GM13977 (cell line): ENCODE measurements at places on chromosomes 7 and 10.

DNA sequence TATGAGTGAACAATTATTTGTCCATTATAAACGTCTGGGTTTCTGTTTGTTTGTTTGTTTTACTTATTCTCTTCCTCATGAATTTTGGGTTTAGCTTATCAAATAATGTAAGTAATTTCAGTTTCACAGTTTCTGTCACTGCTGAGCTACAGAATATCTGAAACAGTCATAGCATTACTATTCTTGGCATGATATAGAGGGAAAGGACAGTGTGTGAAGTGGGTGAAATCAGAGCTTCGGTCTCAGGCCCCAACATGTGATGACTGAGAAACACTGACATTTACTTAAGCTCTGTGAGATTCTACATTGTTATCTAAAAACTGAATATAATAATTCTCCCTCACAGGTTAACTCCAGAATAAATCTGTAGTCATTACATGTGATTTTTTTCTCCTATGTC is 8.8 kb upstream of the OR6V1 start:
- peak; percentile 16 for DNase-seq

DNA sequence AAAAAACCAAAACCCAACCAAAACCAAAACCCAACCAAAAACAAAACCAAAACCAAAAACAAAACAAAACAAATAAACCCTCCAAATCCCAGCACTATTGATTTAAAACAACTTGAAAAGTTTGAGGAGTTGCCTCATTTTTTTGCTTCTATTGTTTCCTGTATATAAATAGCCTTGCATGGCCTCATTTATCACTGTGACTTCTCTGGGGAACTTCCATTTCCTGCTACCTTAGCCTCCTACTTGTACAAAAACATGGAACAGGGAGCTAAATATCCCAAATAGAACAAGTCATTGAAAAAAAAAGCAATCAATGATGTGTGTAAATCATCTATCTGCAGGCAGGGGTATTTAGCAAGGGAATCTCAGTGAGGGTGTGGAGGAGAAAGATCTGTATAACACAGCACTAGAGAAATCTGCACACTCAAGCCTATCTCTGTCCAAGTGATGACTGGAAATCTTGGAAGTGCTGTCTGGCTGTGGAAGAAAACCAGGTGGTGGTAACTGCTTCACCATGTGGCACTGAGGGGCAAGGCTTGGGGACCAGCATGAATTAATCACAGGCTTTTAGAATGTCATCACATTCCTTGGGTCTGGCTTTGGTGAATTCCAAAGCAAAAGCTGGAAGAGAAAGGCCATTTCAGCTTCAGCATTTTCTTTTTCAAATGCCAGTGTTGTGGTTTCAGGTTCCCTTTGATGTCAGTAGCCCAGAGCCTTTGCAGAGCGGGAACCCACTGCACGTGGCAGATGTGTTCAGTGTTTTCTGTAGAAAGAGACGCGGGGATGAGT is 349.5 kb upstream of the ZNF32 start:
- DNase-seq = no peak

DNA sequence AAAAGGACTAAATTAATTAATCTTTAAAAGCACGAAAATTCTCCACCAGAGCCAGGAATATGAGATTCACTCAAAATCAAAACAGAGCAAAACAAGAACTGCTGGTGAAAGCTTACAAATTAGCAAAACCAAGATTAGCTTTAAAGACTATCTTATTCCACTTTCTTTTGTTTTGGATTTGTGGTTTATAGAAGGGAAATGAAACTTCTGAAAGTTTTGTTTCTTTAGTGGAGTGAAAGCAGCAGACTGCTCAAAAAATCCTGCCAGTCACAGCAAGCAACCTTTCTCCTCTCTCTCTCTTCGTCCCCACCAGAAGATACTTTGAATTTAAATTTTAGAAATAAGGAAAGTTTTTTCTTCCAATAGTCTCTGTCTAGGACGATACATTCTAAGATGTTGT is 7.8 kb downstream of the ACTA2 start:
- peak; percentile 9 for DNase-seq

DNA sequence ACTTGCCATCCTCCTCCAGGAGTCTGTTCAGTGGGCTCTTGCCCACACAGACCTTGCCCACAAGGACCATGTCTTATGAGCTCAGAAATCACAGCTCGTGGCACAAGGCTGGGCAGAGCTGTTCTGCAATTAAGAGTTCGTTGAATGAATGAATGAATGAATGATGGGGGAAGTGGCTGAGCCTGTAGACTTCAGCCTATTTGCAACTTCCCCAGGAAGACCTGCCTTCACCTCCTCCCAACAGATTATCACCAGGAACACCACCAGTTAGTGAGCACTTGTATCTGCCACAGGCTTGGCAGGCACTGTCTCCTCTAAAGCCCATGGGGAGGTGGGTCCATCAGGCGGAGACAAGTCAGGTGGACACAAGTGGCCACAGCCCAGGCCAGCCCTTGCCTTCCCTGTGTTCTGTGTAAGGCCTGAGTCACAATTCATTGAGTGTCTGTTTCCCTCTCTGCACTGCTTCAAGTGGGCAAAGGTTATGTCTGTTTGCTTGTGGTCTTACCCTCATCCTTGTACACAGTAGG is 1.8 kb upstream of the FGF8 start:
- no peak for DNase-seq

GRCh38 chr10:17859492-17860156 is 50.5 kb downstream of the MRC1 start:
- DNase-seq = no peak

GRCh38 chr10:34826221-34826620 is 11.1 kb upstream of the PARD3 start:
- no peak for DNase-seq

- no peak for DNase-seq
These were observed 228.3 kb downstream of the ADARB2 start for GRCh38 chr10:1509011-1509530.

- DNase-seq = no peak
These were observed 65.0 kb downstream of the PIP4K2A start for GRCh38 chr10:22649390-22649841.

GRCh38 chr7:106864298-106865081 is 592 bp upstream of the PIK3CG start:
- peak; percentile 55 for DNase-seq

DNA sequence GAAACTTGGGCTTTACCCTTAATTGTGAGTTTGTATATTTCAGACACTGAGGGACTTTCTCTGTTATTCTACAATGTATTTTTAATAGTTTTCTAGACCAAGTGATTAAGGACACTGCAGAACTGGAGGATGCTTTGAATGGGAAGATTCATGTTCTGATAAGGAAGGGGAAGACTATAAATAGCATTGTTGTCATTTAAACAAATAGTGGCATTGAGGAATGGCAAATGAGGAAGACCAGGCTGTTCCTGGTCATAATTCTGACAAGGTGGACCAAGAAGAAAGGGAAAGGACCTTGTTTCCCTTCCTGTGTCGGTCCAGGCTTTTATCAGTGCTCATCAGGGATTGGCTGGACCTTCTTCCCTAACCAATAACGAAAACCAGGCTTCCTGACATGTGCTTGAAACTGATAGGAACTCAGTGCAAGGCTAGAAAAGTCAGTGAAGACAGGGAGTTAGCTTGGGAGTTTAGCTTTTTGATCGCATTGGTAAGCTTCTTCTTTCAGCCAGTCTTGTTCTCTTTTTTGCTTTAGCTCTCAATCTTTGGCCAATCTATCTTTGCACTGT is 116.2 kb downstream of the ITGA8 start:
- DNase-seq = no peak

- no peak for DNase-seq
These were observed 33.7 kb downstream of the ZMIZ1 start for GRCh38 chr10:79102498-79102874.

DNA sequence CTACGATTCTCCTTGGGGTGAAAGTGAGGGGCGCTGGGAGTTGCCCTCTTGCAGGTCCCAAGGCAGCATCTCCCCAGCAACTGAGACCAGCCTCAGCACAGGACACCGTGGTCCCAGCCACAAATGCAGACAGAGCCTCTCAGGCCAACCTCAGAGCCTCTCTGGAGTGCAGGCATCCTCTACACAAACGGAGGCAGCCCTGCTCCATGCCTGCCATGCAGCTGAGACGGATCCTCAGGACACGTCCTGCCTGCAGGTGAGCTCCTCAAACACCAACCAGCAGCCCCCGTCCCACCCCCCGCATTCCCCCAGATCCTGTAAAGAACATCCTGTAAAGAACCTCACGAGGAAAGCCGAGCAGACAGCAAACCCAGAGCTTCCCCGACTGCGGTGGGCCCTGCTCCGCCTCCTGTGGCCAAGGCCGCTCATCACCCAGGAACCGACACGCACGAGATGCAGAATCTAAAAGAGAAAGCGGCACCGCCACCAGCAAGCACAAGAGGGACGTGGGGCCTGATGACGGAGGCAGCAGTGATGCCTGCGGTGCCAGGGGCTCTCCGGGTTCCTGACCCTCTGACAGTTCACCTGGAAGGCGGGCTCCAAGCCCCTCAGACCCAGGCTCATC is 186.9 kb downstream of the PTPRN2 start:
- no peak for DNase-seq

DNA sequence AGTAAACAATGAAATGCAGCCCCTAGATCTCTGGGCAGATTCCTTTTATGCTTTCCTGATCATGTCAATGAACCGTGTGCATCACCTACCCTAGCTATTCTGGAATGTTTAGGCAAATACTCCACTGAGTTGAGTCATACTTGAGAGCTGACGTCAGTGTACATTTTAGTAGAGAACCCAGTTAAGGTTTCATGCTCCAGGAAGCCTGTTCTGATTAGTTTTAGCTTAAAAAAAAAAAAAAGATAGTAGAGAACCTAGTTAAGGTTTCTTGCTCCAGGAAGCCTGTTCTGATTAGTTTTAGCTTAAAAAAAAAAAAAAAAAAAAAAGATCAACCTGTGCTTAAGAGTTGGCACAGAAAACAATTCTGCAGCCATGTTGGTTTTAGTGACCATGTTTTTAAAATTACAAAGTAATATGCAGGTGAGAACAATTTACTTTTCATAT is 3.7 kb upstream of the MCU start:
- DNase-seq = no peak

DNA sequence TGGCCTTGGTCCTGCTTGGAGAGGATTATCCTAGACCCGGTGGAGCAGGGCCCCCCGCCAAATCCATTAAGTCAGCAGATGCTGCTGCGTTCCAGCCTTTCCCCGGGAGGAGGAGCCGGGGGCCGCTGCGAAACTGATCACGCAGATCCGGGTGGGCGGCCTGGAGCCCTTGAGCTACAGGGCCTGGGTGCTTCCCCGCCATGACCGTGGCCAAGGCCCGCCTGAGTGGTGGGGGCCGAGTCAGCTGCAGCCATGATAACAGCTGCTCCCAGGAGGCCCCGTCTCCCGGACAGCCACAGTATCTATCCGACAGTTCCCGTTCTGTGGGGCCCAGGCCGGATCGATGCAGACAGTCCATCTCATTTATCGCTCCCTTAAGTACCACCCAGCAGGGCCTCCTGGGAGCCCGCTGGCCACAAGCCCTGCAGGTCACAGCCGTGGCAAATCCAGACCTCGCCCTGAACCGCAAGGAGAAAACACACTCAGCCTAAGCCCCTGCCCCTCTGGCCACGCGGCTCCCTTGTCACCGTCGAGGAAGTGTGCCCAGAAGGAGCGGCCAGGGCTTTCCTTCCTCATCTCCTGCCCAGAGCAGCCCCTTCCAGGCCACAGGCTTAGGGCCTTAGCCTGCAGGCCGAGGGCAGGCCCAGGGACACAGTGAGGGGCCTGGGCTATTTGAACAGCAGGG is 34.4 kb upstream of the SLC29A4 start:
- no peak for DNase-seq

- no peak for DNase-seq
These were observed 70.1 kb downstream of the ITPRID1 start for GRCh38 chr7:31583942-31584341.

GRCh38 chr7:32001948-32002347 is 68.3 kb downstream of the PDE1C start:
- DNase-seq = no peak

DNA sequence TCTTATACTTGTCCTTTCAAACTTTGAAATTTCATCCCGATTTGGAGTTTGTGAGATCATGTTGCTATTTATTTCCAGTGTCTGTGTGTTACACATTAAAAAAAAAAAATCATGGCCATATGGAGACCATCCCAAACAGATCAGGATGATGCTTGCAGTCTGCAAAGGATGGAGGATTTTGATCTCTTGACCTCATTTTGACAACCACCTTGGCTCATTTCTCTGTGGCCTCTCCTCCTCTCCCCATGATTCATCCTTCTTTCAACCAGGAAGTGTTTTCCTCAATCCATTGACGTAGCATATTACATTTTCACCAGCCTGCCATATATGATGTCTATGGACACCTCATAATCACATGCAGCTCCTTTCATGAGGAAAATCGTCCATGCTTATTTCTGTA is 68.9 kb upstream of the INSYN2A start:
- DNase-seq = no peak

DNA sequence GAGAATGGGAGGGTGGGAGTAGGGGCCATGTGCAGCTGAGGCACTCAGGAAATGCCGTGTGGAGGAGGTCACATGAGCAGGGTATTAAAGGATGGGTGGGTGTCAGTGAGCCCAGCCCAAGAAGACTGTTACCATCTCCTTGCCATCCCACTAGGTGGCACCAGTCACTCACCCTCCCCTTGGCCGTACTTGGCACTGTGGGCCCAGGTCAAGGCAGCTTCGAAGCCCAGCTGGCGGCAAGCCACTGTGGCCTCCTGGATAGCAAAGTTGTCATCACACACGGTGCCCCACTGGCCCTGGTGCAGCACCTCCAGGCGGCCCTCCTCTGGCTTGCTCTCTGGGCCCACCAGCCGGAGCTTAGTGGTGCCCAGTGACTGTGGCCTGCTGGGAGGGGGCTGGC is 5.4 kb downstream of the LOXL4 start:
- no peak for DNase-seq

GRCh38 chr7:42972699-42973500 is 40.7 kb downstream of the MRPL32 start:
- no peak for DNase-seq

DNA sequence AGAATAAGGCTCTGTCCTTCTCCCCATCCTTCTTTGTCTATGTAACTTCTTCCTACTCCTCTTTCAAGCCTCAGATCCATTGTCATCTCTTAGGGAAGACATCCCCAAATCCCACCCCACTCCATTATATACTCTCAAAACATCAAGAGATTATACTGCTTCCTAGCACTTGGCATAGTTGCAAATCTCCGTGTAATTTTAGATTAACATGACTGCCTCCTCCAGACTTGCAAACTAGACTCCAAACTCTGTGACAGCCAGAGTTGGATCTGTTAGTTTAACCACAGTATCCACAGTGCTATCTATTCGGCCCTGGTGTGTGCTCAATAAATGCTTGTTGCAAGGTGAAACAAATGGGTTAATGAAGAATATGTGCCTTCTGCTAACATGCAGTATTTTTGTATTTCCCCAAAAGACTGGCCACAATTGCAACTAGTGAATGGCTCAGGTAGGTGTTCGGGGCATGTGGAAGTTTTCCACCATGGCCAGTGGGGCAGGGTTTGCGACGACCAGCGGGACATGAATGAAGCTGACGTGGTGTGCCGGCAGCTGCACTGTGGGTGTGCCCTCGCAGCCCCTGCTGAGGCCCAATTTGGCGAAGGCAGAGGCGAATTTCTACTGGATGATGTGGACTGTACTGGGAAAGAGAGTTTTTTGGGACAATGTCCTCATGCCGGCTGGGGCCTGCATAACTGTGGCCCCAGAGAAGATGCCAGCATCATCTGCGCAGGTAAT is 34.5 kb upstream of the C10orf120 start:
- no peak for DNase-seq

GRCh38 chr7:128887169-128888038 is 23.1 kb downstream of the KCP start:
- DNase-seq = no peak

GRCh38 chr7:101155303-101155702 is 1.0 kb downstream of the AP1S1 start:
- DNase-seq = peak; percentile 61
